GM18507 (cell line): ENCODE measurements at places on chromosomes 5 and 9.

DNA sequence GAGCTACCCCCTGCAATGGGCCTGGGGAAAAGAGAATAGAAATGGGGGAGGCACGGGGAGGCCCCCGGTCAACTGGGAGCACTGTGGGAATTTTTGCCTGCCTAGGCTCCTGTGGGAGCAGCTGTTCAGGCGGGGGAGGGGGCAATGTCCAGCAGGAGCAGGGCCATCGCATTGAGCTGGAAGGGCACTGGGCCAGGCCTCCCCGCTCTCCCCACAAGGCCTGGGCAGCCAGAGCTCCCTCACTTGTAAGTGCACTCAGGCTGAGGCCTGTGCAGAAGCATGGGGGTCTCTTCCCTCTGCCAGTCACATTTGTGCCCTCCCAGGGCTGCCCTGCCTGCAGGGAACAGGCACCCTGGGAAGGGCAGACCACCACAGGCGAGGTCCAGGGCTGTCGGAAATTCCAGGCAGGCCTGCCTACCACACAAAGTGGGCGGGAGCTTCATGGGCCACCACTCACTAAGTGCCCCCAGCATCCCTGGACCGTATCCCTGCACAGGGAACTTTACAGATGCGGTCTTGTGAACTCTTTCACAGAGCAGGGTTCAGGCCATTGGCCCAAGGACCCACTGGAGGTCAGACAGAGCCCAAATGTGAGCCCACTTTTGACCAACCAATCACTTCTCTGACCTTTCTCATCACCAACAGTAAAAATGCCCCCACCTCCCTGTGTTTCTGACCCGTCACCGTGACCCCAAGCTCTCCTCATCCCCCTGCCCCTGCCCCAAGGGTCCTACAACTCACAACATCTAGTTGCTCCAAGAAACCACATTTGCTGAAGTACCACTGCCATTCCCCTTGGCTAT is 1.0 kb upstream of the CFAP157 start:
- DNase-seq: no peak

DNA sequence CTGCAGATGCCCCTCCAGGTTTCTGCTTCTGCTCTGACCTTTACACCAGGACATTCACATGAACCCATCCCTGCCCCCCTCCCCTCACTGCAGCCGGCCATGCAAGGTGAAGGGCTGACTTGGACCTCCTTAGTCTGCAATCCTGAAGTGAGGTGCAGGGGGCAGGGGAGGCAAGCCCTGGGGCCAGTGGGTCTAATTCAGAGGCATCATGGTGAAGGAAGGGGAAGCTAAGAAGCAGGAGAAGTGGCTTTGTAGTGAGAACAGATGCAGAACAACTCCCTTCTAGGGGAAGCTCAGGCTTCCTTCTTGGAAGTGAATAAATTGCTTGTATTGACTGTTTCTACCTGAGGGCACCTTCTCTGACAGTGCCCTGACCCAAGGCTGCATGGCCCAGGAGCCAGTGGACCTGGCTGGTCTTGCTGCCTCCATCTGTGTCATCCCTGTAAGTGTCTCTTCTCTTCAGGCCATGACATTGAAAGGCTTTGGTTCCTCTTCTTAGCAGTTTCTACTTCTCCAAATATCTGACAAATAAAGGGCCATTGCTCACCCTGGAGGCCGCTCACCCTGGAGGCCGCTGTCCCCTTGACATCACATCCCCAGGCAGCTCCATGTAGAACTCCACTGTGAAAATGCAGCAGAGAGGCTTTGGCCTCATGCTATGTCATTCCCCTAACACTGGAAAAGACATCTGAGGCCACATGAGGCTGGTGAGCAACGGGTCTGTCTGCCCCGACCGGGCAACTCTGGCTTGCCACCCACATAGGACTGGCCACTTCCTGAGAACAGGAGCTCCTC is 55.3 kb downstream of the GADD45G start:
- no peak for DNase-seq

DNA sequence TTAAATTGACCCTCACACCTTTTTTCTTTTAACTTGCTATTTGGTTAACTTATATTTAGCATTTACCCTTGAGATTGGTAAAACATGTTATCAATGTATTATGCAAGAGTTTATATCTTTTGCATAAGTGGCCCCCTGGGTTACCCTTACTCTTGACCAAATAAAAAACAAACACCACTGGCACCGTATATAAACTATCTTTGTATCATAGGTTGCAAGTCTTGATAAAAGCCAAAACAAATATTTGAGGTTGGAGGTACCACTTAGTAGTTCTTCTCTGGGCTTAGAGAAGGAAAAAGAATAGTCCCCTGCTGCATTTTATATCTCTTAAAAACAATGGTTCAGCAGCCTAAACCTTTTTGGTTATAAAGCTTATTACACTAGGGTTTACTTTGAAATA is 61.3 kb downstream of the WDR36 start:
- DNase-seq: no peak

GRCh38 chr9:98610711-98611110 is 98.0 kb downstream of the GABBR2 start:
- no peak for DNase-seq

GRCh38 chr9:115018547-115019435 is 88.4 kb upstream of the TNFSF8 start:
- DNase-seq: no peak

DNA sequence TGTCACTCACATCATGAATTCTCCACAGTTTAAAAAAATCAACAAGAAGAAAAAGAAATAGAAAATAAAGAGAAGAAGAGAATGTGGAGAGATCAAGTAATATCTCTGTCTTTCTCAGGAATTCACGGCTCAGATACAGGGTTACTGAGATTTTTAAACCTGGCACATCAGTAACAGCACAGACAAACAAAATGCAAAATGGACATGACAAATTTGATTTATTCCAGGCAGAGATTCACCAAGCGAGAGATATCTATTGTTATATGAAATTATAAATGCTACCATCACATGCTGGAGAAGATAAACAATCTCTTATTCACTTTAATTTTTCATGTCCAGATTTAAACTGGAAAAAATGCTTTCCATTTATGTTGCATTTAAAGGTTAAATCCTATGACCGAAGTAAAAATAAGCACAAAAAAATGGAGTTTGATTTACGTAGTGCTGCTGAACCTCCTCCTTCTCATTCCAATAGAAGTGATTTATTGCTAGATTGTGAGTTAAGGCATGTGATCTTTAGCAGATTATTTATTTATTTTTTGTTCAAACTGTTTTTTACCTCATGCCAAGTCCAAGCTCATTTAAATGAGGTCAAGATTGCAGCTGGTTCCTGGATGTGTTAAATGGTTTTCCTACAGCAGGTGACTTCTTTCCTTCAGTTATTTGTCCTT is 926.4 kb downstream of the MAT2B start:
- DNase-seq: no peak

DNA sequence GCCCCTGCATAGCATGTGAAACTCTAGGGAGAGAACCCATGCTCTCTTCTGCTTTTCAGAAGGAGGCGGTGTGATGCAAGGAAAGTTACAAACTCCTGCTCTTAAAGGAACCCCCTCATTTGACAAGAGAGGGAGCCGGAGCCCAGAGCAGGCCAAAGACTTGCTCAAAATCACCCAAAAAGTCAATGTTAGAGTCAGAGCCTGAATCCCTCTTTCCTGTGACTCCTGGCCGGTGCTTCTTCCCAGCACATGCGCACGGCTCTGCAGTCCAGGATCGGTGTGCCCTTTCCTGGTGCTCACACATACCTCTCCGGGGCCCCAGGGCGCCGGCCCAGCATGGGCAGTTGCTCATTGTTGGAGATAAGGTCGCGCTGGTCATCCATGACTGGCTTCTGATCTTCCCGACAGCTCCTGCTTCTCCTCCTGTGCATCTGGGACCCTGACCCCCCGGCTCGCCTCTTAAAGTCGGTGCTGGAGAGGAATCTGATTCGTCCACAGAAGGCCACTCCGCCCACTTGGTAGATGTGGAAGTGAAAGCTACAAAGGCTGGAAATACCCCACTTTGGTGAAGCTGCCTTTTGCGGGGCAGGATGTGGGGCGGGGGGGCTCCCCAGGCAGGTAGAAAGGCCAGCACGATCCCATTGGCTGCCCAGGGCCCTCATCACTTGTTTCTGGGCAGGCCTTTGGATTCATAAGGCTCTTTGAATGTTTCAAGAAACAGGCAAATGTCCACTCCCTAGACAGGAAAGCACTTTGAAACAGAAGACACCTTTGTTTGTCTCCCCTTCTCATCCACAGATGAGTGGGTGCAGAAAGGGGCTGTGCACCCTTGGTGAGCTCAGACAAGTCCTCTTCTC is at the start of gene CD74:
Gene CD74 (minus strand): TSS at position 592 of the 857 bp plus-strand sequence. CDS start 161 bp downstream, at position 431.
- DNase-seq: peak; percentile 82

GRCh38 chr5:105230516-105231157 is 1668.0 kb upstream of the NUDT12 start:
- DNase-seq: no peak

DNA sequence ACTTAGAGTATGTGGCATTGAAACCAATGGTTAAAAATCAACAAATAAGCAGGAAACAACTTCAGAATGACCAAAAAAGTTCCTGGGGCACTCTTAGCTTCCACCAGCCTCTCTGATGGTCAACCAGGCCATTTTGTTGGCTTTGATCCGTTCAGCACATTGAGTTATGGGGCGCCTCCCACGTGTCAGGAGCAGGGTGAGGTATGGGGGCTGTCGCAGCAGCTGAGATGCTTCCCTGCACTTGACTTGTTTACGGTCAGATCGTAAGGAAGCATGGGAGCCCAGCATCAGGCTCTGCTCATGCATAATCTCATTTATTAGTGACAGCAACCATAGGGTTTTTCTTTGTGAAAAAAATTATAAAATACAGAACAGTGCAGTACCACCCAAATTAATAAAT is 16.7 kb downstream of the SYK start:
- no peak for DNase-seq

- peak; percentile 40 for DNase-seq
Observed at GRCh38 chr9:85610074-85610860, 131.5 kb downstream of the AGTPBP1 start.

DNA sequence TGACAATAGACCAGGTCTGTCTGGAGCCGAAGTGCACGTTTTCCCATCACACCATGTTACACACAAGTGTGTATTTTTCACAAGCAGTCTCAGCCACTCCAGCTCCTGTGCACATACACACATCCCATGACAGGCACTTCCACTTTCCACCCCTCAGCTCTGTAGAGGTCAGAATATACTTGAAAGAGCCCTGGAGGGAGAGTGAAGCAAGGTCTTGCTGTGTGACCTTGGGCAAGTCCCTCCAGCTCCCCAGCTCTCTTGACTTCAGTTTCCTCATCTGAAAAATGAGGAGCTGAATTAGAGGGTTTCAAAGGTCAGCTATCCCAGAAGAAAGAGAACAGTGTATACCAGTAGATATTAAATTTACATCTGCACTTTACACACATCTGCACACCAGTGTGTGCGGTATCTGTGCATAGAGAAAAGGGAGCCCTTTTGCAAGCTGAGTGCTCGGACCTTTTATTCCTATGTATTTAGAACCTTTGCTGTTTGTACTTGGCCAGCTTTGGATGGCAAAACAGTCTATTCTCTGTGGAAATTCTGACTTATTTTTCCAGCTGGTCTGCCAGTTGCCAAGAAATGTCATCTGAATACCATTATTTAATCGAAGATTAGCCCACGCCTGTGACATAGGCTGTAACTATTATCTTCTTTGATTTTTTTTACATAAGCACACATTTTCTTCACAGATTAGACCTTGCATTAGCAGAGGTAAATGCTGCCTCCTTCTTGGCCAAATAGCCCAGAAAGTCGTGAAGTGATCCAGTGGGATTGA is 528.0 kb downstream of the BNC2 start:
- no peak for DNase-seq

DNA sequence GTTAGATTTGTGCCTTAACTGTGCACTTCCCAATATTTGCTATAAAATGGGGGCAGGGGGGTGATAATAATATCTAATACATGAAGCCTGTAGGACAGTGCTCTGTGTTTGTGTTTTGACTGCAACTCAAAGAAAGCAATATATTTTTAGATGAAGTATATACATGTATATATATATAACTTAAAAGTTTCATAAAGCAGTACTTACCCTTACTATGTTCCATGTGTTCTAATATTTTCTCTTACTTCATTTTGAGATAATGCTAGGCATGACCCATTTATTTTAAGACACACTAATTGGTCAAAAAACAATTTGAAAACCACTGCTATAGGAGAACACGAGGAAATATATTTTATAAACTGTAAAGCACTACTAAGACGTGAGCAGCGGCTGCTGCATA is 2.4 kb downstream of the TRIM52 start:
- no peak for DNase-seq

DNA sequence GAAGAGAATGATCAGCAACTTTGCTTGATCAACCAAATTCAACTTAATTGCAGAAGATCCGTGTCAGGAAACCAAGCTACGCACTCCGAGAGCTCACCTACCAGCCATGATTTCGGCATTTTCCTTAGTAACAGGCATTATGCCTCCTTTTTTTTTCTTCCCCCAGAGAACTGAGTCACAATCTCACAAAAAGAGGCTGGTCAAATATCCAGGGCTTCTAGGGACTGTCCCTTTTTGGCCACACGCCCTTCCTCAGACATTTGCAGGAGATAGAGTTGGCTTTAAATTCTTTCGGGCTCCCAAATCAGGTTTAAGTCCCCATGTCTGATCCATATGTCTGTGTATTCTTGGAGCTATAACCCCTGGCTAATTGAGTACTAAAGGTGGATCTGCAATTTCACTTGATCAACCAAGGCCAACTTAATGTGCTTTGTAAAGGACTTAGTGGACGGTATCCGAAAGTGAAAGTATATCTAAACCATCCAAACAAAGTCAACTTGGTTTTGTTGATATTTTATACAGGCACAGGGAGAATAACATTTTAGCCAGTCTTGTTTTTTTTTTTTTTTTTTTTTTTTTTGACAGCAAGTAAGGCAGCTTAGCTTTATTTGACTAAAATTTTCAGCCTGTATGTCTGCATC is 100.8 kb upstream of the TBCA start:
- no peak for DNase-seq

- DNase-seq: no peak
Observed at GRCh38 chr9:95021166-95021886, 294.8 kb downstream of the AOPEP start.

GRCh38 chr5:43411495-43411894 is 696 bp downstream of the CCL28 start:
- no peak for DNase-seq

DNA sequence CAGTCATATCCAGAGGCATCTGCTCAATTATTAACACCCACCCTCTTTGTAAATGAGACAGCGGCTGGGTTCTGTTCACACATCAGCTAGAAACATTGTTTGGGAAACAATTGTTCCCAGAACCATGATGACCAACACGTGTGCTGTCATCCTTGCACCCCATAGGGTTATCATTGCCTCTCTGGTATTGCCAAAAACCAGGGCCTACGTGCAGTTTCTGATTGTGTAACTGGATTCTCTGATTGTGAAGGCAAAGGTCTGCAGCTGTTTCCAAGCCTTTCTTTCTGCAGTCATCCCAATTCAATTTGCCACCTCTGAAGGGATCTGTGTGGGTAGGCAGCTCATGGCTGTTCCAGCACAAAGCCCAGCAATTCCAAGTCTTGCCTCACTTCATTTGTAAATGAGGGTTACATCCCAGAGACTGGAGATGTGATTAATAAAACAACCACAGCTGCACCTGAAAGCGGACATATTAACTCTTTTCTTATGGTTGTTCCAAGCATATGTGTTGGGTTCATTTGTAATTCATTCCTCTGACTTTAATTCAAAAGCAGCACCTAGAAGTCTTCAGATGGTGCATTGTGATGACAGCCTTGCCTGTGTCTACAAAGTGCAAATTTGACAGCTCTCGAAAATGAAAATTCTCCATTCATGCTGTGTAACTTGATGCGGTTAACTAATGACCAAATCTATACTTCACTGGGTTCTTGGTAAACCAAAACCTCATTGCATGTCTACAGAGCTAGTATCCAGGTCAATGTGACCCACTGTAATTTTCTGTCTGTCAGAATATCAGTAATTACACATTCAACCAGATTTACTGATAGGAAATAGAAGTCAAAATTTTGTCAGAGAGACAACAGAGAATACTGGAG is 66.6 kb downstream of the YIPF5 start:
- DNase-seq: no peak
